RCC 7860 (cell line): ENCODE measurements at places on chromosomes 11 and 22.

GRCh38 chr11:86458294-86459001 is 83.8 kb downstream of the CCDC81 start:
- no peak for DNase-seq

- DNase-seq: peak; percentile 32
Observed at GRCh38 chr11:107583629-107584195, 7.2 kb upstream of the ELMOD1 start.

DNA sequence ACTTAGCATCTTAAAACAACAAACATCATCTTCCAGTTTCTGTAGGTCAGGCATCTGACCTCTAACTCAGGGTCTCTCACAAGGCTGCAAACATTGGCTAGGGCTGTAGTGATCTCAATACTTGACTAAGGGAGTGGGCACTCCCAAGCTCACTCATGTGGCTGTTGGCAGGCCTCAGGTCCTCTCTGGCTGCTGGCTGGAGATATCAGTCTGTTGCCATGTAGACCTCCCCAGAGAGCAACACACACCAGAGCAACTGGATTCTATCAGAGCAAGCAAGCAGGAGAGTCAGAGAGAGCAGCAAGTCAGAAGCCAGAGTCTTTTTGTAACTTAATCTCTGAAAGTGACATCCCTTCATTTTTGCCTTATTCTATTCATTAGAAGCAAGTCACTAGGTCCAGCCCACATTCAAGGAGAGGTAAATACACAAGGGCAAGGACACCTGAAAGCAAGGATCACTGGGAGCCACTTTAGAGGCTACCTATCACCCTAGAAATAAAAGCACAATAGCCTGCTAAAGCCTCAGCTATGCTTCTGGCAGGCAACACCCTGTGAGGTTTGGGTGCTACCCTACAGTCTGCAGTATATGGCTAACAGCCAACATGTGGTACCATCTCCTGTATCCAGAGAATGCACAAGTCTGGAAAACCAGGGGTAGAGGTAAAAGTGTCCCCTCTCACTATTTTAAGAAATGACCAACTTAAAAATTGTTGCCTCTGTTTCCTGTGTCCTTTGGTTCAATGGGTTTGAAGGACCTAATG is 33.5 kb upstream of the CD44 start:
- no peak for DNase-seq

- DNase-seq: no peak
Observed at GRCh38 chr22:29202212-29203192, 3.2 kb upstream of the EMID1 start.

- peak; percentile 48 for DNase-seq
Observed at GRCh38 chr11:11931461-11932055, 76.9 kb downstream of the DKK3 start.

DNA sequence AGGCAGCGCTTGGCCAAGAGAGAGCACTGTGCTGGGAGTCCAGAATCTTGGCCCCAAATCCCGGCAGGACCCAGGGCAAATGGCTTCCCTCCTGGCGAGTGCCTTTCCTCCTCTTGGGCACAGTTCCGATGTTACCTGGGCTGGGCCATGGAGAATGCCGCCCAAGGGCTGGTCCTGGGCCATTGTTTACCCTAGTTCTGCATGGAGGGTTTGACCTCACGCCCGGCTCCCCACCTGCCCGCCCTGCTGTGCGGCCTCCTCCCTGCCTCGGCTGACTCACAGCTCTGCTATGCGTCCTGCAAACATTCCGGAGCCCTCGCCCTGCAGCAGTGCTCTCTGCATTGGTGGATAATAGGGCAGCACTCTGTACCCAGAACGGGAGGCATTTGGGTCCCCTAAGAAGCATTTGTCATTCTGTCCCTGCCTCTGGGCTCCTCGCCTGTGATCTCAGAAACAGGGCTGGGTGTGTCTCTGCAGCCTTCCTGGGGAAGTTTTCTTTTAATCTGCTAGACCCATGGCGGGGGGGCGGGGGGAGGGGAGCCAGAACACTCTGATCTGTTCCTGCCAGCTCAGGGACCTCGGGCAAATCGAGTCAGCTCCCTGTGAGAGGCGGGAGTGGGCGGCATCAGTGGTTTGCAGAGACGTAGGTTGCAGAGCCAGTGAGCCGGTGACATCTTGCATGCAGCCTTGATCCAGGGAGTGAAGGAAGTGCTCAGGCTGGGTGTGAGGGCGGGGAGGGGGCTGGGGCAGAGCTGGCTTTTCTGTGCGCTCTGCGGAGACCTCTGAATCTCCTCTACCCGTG is 32.9 kb upstream of the SMIM38 start:
- DNase-seq: peak; percentile 96

DNA sequence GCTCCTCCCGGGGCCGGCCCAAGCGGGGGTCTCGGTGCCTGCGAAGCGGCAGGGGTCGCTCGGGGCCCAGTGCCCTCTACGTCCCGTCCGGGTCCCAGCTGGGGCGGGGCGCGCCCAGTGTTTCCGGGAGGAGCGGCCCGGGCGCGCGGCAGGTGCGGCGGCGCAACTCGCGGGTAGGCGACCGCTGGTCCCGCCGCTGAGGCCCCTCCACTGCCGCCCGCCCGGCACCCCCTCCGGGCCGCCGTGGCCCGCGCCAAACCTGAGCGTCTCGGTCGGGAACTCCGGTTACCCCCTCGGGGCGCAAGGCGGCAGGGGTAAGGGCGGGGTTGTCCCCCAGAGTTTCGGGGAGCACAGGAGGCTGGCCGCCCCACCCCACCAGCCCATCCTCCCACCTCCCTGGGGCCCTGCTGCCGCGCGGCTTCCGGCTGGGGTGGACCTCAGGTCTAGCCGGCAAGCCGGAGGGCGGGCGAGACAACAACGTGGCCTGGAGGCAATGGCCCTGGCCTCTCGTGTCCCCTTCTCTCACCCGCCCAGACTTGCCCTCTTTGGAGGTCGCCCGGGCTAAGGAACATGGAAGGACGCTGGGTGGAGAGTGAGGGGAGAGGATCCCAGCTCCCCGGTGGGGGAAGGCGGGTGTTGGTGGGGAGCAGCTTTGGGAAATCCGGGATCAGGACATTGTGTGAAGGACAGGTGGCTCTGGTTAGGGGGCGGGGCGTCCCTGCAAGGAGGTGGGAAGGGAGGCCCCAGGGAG is 398 bp upstream of the CRACR2B start:
- no peak for DNase-seq

GRCh38 chr11:75241906-75242644 is 1.5 kb downstream of the TPBGL start:
- DNase-seq: no peak

GRCh38 chr11:19820100-19820499 is 107.5 kb downstream of the NAV2 start:
- DNase-seq: no peak

GRCh38 chr11:77203901-77204753 is 76.1 kb downstream of the MYO7A start:
- no peak for DNase-seq

- DNase-seq: peak; percentile 38
Observed at GRCh38 chr11:41201156-41201555, 258.3 kb downstream of the LRRC4C start.
